Upper lobe of left lung (tissue), 6 donors: ENCODE measurements at places on chromosomes 12 and 14. TPM values are rescaled to one million over a fixed set of nuclear protein-coding genes. Genes with fewer than 3 reads are reported as not detected.

Gene CPNE6
- total RNA-seq: not detected

- no peaks in the 10 kb centered on the region for H3K27me3 ChIP-seq
- no peak overlapping the region for H3K27ac ChIP-seq
- no peak overlapping the region for H3K4me3 ChIP-seq
- no peaks in the 10 kb centered on the region for H3K36me3 ChIP-seq
- H3K4me1 ChIP-seq: no peaks in the 10 kb centered on the region
- no peak for DNase-seq
Measured at GRCh38 chr12:110927546-110927945, 7.2 kb upstream of the MYL2 start.

DNA sequence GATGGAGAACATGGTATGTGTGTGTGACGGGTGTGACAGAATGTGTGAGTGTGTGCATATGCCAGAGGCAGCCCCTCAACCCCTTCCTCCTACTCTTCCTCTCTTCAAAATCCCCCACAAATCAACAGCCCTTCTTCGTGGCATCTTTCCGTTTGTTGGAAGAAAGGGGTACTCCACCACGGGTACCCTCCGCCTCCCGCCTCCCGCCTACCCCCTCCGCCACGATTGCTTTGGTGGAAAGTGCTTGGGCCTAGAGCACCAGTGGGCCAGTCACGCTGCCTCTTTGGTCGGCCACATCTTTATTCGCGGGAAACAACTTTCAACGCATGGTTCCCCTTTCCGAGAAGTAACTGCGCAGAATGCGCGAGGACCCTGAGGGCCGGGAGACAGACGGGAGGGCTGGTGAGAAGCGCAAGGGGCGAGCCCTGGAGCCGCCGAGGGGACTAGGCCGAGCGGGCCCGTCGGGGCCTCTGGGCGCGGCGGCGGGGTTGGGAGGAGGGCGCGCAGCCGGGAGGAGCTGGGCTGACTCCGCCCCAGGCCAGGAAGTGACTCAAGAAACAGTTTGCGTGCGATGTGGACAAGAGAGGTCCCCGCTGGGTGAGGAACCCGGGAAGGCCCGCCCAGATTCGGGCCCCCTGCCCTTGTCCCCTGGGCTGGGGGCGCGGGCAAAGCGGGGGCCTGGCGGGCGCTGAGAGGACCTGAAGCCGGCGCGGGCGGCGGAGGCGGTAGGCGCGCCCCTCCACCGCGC, at the start of the genes CBLN3 and KHNYN:
CBLN3 (minus strand) TSS at position 274 of the 748 bp plus-strand sequence. CDS start 614 bp downstream, outside the sequence.
KHNYN (plus strand) TSS at position 560 of the 748 bp plus-strand sequence. CDS start 777 bp downstream, outside the sequence.
- H3K27me3 ChIP-seq: no peaks in the 10 kb centered on the region
- peak; percentile 96 for DNase-seq
- peak within 1 kb of the TSS; percentile 58 for H3K4me3 ChIP-seq
- peaks cover 43% of the 10 kb centered on the region for H3K4me1 ChIP-seq
- peaks cover 29% of the 10 kb centered on the region for H3K36me3 ChIP-seq
- peak within 1 kb of the TSS; percentile 96 for H3K27ac ChIP-seq

DNA sequence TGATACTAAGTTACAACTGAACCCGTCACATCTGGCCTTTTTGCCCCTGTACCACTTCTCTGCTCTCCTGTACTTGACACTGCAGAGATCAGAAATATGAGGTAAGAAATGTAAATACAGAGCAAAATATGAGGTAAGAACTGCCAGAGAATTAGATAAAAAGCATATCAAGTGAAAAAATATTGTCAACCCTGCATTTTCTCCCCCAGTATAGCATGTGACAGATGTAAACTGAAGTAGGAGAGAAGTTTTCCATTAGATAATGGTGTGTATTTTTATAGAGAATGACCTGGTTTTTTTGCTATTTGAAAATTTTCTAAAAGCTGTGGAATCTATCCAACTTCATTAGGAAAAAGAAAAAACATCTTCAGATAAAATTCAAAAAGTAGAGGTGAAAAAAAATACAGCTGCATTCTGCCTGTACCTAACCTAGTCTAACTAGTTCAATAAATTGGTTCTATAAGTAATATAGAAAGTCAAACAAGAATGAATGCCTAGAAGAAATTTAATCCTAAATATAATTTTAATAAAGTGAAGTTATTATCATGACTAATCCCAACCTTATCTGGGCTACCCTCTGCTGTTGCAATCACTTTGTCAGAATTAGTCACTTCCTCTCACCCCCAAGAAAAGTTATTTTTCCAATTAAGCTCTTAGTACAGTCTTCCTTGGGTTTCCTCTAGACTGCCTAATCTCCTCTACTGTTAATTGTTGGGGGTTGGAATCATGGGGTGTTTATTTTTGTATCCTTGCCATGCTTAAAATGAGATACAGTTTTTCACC, 210.0 kb downstream of the RASSF9 start:
- no peak overlapping the region for H3K27ac ChIP-seq
- H3K4me1 ChIP-seq: no peaks in the 10 kb centered on the region
- no peaks in the 10 kb centered on the region for H3K36me3 ChIP-seq
- DNase-seq: no peak

DNA sequence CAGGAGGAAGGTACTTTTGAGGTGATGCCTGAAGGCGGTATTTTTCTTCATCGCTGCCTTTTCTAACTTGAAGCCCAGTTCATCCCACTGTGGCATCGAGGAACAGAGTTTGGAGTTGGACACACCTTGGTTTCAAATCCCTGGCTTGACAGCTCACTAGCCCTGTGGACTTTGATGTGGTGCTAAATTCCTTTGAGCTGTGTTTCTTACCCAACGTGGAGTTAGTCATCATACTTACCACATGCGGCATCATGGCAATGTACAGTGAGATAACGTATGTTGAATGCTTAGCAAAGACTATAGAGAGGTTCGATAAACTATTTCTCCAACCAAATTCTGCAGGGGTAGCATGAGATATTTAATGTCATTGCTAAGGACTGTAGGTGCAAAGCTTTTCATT, 3.4 kb downstream of the PLEKHG3 start:
- H3K4me3 ChIP-seq: no peak overlapping the region
- H3K36me3 ChIP-seq: no peaks in the 10 kb centered on the region
- H3K4me1 ChIP-seq: peaks cover 54% of the 10 kb centered on the region
- H3K27me3 ChIP-seq: no peaks in the 10 kb centered on the region

- no peak overlapping the region for H3K4me3 ChIP-seq
- H3K36me3 ChIP-seq: no peaks in the 10 kb centered on the region
- H3K27ac ChIP-seq: no peak overlapping the region
Measured at GRCh38 chr14:25521616-25522015, 471.7 kb upstream of the STXBP6 start.

Gene AICDA
- total RNA-seq: not detected

DNA sequence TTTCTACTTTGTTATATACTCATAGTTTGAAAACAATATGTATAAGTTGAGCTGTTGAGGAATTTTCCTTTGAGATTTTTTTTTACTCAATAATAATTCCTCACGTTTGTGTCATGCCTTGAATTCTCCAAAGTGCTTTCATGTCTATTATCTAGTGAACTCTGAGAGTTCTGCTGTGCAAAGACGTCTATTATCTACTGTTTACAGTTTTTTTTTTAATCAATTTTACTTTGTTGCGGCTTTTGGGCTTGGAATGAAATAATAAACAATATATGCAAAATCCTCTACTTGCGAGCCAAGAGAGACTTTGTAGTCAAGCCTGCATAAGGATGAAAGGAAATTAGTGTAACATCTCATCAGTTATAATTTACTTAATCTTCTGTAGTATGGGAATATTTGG, 107.2 kb upstream of the FRMD6 start:
- no peaks in the 10 kb centered on the region for H3K36me3 ChIP-seq
- no peaks in the 10 kb centered on the region for H3K4me1 ChIP-seq
- no peaks in the 10 kb centered on the region for H3K27me3 ChIP-seq
- H3K4me3 ChIP-seq: no peak overlapping the region
- no peak overlapping the region for H3K27ac ChIP-seq

Gene OAS2
- total RNA-seq: 38.5 TPM

- H3K27me3 ChIP-seq: no peaks in the 10 kb centered on the region
- no peaks in the 10 kb centered on the region for H3K4me1 ChIP-seq
- no peak overlapping the region for H3K4me3 ChIP-seq
- no peak overlapping the region for H3K27ac ChIP-seq
- no peak for DNase-seq
- no peaks in the 10 kb centered on the region for H3K36me3 ChIP-seq
Measured at GRCh38 chr14:78324353-78324752, 154.2 kb downstream of the NRXN3 start.

GRCh38 chr14:30915596-30915995, 41.2 kb downstream of the COCH start:
- peaks cover 9% of the 10 kb centered on the region for H3K36me3 ChIP-seq
- H3K27ac ChIP-seq: no peak overlapping the region
- no peaks in the 10 kb centered on the region for H3K27me3 ChIP-seq

GRCh38 chr14:76925097-76925441, 98.9 kb downstream of the LRRC74A start:
- H3K36me3 ChIP-seq: no peaks in the 10 kb centered on the region
- no peak overlapping the region for H3K4me3 ChIP-seq
- no peaks in the 10 kb centered on the region for H3K27me3 ChIP-seq
- H3K4me1 ChIP-seq: peaks cover 26% of the 10 kb centered on the region
- no peak overlapping the region for H3K27ac ChIP-seq
- DNase-seq: no peak

Gene BCL11B
- total RNA-seq: 2.2 TPM

Gene HOXC9
- not detected for total RNA-seq

- DNase-seq: no peak
- H3K36me3 ChIP-seq: no peaks in the 10 kb centered on the region
- H3K27me3 ChIP-seq: no peaks in the 10 kb centered on the region
- no peaks in the 10 kb centered on the region for H3K4me1 ChIP-seq
- H3K4me3 ChIP-seq: no peak overlapping the region
Measured at GRCh38 chr12:22103418-22103817, 57.4 kb downstream of the CMAS start.

Gene LMNTD1
- 1.6 TPM for total RNA-seq

DNA sequence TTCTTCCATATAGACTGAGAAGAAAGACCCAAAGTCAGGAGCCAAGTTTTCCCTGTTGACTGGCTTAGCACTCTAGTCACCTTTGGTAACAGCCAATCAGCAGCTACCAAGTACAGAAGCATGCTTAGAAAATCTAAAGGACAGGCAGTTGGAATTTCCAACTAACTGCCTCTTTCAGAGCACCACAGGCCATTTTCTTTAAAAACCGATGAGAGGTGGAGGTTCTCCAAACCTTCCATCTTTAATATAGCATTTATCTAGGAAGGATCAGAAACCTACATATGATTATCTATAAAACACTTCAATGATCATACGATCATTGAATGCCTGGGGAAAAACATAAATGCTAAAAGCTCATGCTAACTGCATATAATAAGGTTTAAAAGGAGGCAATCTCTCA, at the start of gene CATSPERB:
CATSPERB (minus strand) TSS at position 101 of the 400 bp plus-strand sequence. CDS start 2,607 bp downstream, outside the sequence.
- H3K27me3 ChIP-seq: no peaks in the 10 kb centered on the region
- no peak for DNase-seq
- H3K4me3 ChIP-seq: no peak within 1 kb of the TSS
- H3K36me3 ChIP-seq: no peaks in the 10 kb centered on the region
